ENCODE measurements at places on chromosomes 12 and 14. TPM values are rescaled to one million over a fixed set of nuclear protein-coding genes. Genes with fewer than 3 reads are reported as not detected.

DNA sequence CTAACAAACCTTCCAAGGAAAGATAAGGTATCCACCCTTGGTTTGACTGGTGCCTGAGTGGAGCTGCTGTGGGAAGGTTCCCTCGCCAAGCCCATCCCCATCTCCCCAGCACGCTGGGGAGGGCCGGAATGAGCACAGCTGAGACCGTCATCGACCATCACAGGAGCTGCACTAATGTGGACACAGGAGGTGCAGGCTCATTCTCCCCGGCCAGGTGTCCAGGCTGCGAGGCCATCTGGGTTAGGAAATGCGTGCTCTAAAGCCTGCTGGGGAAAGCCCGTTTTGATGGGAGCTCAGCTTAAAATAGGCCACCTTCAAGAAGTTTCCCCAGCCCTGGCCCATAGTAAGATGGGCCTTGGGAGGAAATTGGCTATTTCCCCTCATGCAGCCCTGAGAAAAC, 35.2 kb upstream of the FOXN3 start:
- no peak for DNase-seq

GRCh38 chr12:11895421-11896078, 175.2 kb upstream of the BCL2L14 start:
- no peak for DNase-seq

- DNase-seq, result no peak
Measured at GRCh38 chr12:72189266-72189665, 82.9 kb upstream of the TRHDE start.

Gene IGF1
- 0.42 TPM for total RNA-seq

GRCh38 chr14:105149146-105149781, 19.3 kb downstream of the JAG2 start:
- DNase-seq, result no peak

- no peak for DNase-seq
Measured at GRCh38 chr14:68516342-68516741, 276.5 kb downstream of the ZFP36L1 start.

Gene FGF6
- not detected for total RNA-seq

DNA sequence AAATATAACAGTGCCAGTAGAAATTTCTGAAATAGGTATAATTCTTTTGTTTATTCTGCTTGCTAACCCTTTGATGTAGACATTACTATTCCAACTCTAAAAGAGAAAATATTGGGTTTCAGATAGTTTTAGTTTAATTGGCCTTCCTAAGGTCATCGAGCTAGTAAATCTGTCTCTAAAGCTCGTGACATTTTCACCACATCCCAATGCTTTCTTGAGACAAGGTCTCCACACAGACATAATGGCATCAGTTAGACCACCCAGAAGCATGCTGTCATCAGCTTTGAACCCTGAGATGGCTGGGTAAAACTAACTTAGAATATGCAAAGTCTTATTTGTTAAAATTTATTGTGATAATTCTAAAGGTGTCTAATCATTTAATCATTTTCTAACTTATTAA, 52.0 kb downstream of the PIK3C2G start:
- DNase-seq, result no peak

GRCh38 chr12:75633789-75634188, 122.4 kb upstream of the KRR1 start:
- no peak for DNase-seq

GRCh38 chr14:70744641-70745040, 64.7 kb downstream of the MAP3K9 start:
- no peak for DNase-seq

Gene KLHL42
- 21.5 TPM for total RNA-seq

DNA sequence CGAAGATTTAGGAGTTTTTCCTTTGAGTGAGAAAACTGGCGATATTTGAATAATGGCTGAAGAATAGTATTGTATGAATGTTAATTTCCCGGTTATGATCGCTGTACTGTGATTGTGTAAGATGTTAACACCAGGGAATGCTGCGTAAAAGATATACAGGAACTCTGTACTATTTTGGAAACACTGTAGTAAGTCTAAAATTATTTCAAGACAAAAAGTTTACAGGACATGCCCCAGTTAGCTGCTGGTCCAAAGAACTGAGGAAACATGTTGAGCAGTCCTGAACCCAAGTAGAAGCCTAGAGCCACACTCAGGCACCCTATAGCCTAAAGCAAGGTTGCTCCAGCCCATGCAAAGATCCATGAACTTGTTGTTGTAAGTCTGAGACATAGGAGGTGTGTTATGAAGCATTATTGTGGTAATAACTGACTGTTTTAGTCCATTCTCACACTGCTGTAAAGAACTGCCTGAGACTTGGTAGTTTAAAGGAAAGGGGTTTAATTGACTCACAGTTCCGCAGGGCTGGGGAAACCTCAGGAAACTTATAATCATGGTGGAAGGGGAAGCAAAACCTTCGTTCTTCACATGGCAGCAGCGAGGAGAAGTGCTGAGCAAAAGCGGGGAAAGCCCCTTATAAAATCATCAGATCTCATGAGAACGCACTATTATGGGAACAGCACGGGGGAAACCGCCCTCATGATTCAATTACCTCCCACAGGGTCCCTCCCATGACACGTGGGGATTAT, 99.8 kb upstream of the RESF1 start:
- no peak for DNase-seq

GRCh38 chr12:77070800-77071449, 5.6 kb upstream of the E2F7 start:
- DNase-seq, result no peak

GRCh38 chr12:92434607-92435025, 268.2 kb upstream of the PLEKHG7 start:
- no peak for DNase-seq

Gene GRIP1
- total RNA-seq, result not detected

GRCh38 chr12:7322599-7322998, 18.7 kb downstream of the ACSM4 start:
- no peak for DNase-seq

Gene JPH4
- total RNA-seq, result 0.15 TPM

Gene DHRS2
- 10.0 TPM for total RNA-seq

GRCh38 chr12:63922474-63922873, 78.0 kb downstream of the SRGAP1 start:
- peak; percentile 66 for DNase-seq

GRCh38 chr12:106078358-106079010, 60.3 kb downstream of the NUAK1 start:
- DNase-seq, result no peak

DNA sequence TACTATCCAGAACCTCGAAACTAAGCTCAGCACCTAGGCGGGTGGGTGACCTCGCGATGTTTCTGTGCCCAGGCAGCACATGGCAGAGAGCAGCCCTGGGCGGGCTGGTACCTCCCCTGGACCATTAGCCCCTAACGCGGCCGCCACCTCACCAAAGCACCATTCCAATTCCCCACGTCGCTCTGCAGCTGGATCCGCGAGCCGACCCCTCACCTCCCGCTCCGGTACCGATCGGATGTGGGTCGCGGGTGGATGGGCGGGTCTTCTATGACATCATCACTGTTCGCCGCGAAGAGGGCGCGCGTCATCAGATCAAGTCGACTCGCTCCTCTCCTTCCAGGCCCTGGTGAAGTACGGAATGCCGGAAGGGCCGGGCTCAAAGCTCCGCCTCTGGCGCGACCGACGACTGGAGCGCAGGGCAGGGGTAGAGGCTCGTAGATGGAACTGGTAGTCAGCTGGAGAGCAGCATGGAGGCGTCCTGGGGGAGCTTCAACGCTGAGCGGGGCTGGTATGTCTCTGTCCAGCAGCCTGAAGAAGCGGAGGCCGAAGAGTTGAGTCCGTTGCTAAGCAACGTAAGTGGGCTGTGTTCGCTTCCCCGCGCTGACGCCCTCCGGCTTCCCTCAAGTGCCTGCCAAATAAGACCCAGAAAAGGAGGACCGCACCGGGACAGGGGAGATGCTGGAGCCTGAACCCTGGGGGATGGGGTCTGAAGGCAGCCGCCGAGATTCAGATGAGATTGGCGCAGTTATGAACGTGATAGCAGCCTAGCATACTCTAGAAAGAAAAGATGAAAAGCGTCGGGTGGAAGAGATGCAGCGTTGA, at the start of the genes SLC38A6 and TRMT5:
Gene SLC38A6, plus strand, starts transcription at position 435 of the 822 bp plus-strand sequence. Its CDS starts 33 bp downstream, at position 468.
Gene TRMT5, minus strand, starts transcription at position 269 of the 822 bp plus-strand sequence. Its CDS starts 106 bp downstream, at position 163.
- DNase-seq, result peak; percentile 89

Gene KIF5A
- total RNA-seq, result 5.2 TPM

GRCh38 chr12:128968668-128969067, 115.4 kb downstream of the GLT1D1 start:
- no peak for DNase-seq

- DNase-seq, result peak; percentile 58
Measured at GRCh38 chr12:121765573-121765972, 27.9 kb downstream of the RHOF start.

Gene APAF1
- 13.9 TPM for total RNA-seq

GRCh38 chr12:22670762-22671161, 45.8 kb downstream of the ETNK1 start:
- DNase-seq, result no peak

Gene SDSL
- total RNA-seq, result 19.1 TPM

DNA sequence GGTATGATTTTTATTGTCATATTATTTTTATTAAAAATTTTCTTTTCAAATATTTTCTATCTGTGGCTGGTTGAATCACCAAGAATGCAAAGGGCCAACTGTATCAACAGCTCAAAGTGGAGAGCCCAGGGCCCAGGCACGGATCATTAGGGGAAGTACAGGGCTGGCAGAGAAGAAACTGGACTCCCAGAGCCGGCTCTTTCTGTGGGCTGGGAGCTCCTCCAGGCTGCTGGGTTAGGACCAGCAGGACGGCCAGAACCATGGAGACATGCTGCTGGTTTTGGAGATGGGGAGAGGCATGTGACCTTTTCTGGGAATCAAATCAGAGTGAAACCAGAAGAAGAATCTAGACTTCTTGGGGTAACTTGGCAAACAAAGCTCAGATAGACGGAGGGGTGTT, 220.5 kb downstream of the CACNA1C start:
- DNase-seq, result no peak

DNA sequence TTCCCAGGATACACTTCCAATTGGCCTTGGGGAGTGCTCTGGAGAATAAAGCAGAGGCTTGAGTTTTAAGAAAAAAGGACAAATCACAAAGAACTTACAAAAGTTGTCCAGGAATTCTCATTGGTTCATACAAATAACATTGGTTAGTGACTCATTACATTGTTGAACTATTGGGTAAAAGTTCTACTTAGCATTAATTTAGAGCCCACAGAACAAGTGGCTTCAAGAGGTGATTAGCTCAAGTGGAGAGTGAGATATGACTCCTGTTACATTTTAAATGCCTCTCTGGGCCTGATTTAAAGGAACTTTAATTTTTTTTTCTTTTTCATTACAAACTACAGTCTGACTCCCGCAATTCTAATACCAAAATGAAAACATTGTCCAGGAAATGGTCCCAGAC, 72.9 kb downstream of the ASCL4 start:
- DNase-seq, result no peak

GRCh38 chr14:55313480-55313879, 42.3 kb downstream of the FBXO34 start:
- DNase-seq, result no peak

- DNase-seq, result no peak
Measured at GRCh38 chr12:68031881-68032739, 42.9 kb downstream of the IFNG-AS1 start.

Gene LALBA
- total RNA-seq, result not detected

GRCh38 chr14:92969871-92970270, 46.9 kb downstream of the CHGA start:
- no peak for DNase-seq

Gene TRIM9
- 4.6 TPM for total RNA-seq

Gene MANSC4
- not detected for total RNA-seq

DNA sequence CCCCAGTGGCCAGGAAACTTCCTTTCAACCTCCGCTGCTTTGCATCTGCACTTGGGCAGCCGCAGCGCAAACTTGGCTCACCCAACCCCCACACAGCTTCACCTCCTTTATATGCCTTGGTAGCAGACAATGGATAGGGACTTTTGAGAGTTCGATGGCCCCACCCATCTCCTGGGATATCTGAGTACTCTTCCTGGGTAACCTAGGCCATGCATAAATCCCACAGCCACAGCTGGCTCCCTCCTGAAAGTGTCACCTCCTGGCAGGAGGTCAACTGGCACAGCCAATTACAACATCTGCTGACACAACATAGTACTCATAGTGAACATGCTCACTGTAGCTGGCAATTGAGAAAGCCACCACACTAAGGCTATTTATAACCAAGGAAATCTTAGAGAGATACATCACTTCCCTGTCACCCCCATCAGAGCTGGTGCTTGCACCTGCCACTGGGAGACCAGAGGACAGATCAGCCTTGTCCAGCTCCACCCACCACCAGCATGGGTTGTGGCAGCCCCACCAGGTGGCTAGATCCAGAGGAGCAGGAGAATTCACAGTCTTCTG, 410.0 kb downstream of the SYT1 start:
- DNase-seq, result no peak

- no peak for DNase-seq
Measured at GRCh38 chr14:71013551-71014192, 106.4 kb downstream of the PCNX1 start.

DNA sequence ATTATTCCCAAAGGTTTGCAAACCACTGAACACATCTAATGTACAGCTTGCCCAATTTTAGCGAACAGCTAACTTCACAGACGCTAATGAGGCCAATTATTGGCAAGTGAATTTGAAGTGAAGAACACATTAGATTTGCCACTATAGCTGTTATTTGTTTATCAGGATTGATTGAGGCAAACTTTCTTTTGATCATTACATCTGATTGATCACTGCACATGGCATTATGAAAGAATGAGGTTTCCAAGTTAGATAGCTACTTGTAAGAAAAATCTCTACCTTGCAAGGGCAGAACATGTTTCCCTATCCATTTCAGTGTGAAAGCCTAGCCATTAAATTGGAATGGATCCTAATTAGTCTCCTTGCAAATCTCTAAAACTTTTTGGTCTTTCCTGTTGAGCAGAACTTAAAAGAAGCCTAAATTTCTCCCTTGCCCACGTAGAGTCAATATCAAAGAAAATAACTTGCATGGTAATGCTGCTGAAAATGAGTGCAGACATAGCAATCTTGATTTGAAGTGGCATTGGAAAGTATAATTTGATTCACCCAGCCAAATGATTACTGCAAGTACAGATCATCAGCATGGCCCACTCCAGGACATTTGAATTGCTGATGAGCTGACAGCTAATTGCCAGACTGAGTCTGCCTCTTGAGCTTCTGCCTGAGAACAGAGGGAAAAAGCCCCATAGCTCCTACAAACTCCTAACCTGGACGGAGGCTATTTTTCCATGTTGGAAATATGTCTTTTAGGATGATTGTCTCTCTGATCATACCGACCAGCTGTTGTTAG, 98.6 kb downstream of the TPH2 start:
- DNase-seq, result no peak

DNA sequence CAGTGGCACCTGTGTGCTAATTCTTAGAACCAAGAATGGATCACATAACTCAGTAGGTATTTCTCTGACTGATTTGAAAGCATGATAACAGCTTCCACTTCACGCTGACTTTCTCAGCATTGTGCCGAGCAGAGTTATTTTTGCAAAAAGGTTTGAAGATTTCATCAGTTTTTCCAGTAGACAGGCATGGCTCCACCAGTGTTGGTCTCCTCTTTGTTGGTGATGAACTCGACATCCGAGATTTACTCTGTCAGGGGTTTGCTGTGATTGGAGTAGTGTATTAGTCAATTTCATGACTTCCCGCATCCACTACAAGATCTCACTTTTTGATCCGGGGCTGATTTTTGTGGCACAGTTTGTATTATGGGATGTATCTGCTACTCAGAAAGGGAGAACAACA, 85.3 kb downstream of the PRKCH start:
- DNase-seq, result no peak

Gene FOXG1
- not detected for total RNA-seq

Gene BCL11B
- total RNA-seq, result 1.1 TPM

Data from HCT116 (cell line).